Occipital lobe (tissue), 3 donors: ENCODE measurements at places on chromosomes 11 and 22. TPM values are rescaled to one million over a fixed set of nuclear protein-coding genes. Genes with fewer than 3 reads are reported as not detected.

CTSW gene
- total RNA-seq: not detected

SERHL2 gene
- 5.6 TPM for total RNA-seq

KIF18A gene
- total RNA-seq: 4.5 TPM

SLC22A12 gene
- not detected for total RNA-seq

CATSPER1 gene
- total RNA-seq: not detected

ARFGAP3 gene
- 72.1 TPM for total RNA-seq

MRGPRX3 gene
- total RNA-seq: not detected

PHF21A gene
- total RNA-seq: 30.7 TPM

CCDC87 gene
- 0.62 TPM for total RNA-seq

CHRM1 gene
- total RNA-seq: 12.3 TPM

CCDC73 gene
- total RNA-seq: not detected

SLC17A6 gene
- total RNA-seq: 21.2 TPM

BATF2 gene
- not detected for total RNA-seq

OR4A16 gene
- not detected for total RNA-seq

ZNF214 gene
- 17.9 TPM for total RNA-seq

- DNase-seq: no peak
Measured at GRCh38 chr11:120173019-120173705, 35.2 kb upstream of the TRIM29 start.

- DNase-seq: no peak
Measured at GRCh38 chr22:48278620-48279460, 1516.4 kb downstream of the TBC1D22A start.

GRCh38 chr11:67392183-67392715, 463 bp downstream of the RAD9A start:
- DNase-seq: no peak

DNA sequence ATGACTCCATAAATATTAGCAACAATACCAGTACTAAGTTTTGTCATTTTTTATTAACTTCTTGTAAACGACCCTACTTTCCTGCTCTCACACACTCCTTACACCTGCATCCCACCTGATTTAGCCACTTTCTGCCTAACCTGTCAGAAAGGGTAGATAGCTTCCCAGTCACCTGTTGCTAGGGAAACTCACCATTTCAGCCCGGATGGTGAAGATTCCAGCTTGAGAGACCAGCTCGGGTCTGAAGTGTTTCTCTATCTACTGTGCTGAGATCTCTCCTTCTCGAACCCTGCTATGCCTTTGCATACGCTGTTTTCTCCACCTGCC, at the start of gene PARVG:
Gene PARVG (plus strand): TSS at position 220 of the 327 bp plus-strand sequence. CDS start 2,405 bp downstream, outside the sequence.
- DNase-seq: no peak

- DNase-seq: no peak
Measured at GRCh38 chr22:49586244-49586748, 241.4 kb downstream of the BRD1 start.

DNA sequence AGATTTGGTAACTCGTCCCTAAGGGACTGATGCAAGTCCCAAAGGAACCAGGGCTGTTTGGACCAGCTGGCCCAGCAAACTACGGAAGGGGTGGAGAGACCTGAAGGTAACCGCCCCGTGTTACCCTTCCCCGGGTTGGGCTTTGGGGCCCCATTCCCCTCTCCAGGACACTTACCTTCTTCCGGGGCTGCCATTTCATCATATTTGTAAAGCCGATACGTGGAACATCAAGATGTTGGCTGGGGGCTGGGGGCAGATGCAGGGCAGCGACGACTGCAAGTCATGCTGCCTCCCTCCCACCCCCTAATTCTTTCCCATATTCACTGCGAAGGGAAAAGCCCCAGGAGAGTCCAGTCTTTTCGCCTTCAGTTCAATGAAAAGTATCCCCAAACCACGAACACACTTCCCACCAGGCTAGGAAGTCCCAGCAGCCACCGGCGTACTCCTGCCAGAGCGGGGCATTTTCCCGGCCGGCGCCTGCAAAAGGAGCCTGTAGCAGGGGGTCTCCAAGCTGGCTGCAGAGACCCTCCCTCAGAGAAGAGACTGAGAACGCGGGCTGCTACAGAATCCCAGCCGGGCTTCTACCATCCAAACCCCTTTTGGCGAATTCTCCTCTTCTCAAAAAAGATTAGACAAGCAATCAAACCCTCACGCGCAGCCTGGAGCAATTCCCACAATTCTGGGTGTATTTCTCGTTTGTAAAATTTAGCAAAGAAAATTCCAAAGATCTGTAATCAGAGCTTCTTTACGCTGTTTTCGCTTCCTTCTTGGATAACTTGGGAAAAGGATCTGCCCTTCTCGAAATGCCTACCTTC, 236.7 kb downstream of the TTC28 start:
- no peak for DNase-seq

- no peak for DNase-seq
Measured at GRCh38 chr11:96075532-96075959, 151.6 kb upstream of the MTMR2 start.

- DNase-seq: no peak
Measured at GRCh38 chr11:27161071-27161470, 120.5 kb downstream of the BBOX1 start.

- no peak for DNase-seq
Measured at GRCh38 chr11:117838901-117839300, 14.4 kb upstream of the FXYD2 start.

DNA sequence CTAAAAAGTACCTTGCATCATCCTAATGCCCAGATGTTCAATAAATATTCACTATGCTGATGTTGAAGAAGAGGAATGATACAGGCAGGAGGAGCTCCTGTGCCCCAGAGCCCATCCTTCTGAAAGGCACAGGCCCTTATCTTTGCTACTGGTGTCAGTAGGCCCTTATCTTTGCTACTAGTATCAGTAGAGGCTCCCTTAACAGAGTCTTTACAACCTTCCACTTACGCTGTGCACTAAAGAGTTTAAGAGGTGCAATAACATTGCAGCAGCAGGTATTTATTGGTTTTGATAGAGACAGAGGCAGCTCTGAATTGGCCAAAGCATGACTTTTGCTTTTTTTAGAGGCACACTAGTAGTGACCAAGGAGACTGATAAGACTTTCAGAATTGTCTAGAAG, 174.4 kb downstream of the TENM4 start:
- no peak for DNase-seq

DNA sequence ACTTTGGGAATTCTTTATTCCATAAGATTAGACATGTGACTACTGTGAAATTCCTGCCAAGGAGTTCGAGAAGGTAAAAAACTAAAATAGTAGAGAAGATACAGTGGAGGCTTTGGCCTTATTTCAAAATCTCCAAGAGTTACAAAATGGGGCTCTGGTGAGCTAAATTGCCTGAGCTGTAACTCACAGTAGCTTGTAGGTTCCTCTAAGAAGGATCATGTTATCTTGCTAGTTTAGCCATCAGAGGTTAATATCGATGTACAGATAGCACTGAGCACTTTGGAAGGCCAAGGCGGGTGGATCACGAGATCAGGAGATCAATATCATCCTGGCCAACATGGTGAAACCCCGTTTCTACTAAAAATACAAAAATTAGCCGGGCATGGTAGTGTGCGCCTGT, 81.1 kb downstream of the USP35 start:
- no peak for DNase-seq

- DNase-seq: no peak
Measured at GRCh38 chr11:19805376-19805775, 92.7 kb downstream of the NAV2 start.

- DNase-seq: no peak
Measured at GRCh38 chr22:50361688-50362087, 18.6 kb downstream of the PPP6R2 start.

DNA sequence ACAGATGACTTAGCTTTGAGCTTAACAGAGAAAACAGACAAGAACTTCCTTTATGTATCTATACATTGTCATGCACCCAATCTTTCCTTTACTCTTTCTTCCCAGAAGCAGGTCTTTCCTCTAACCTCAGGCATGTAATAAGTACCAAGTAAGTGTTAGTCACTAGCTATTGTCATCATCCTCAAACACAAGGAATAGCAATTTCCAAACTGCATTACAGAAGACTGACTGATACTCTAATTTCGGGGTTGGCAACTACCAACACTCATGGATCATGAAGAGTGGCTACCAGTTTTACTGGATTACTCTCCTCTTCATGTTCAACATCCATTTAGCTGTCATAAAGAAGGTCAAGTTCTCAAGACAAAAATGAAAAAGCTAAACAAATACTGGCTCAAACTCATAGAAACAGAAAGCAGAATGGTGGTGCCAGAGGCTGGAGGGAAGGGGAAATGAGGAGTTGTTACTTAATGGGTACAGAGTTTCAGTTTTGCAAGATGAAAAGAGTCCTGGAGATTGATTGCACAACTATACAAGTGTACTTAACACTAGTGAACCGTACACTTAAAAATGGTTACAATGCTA, 111.6 kb downstream of the SIK3 start:
- no peak for DNase-seq

- no peak for DNase-seq
Measured at GRCh38 chr11:17725174-17725573, 5.8 kb downstream of the MYOD1 start.

- DNase-seq: no peak
Measured at GRCh38 chr11:2072551-2073261, 66.5 kb downstream of the IGF2 start.

GRCh38 chr11:22991196-22991595, 130.9 kb upstream of the CCDC179 start:
- no peak for DNase-seq

GRCh38 chr22:44225091-44225689, 44.5 kb downstream of the PARVG start:
- DNase-seq: no peak

GRCh38 chr11:68206211-68206610, 6.9 kb downstream of the KMT5B start:
- DNase-seq: no peak

DNA sequence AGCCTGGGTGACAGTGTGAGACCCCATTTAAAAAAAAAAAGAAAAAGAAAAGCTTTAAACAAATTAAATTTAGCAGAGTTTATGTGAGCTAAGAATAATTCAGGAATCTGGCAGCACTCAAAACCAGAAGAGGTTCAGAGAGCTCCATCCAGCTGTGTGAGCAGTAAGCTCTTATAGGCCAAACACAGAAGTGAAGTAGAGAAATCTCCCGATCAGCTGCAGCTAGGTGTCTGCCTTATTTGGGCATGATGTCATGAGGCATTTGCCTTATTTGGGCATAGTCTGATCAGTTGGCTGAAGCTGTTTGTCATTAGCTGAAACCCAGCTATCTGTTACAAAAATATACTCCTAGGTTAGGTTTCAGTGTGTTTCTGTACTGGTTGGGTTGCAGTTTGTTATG, 8.2 kb downstream of the MS4A15 start:
- DNase-seq: no peak

- no peak for DNase-seq
Measured at GRCh38 chr22:23035557-23036277, 34.6 kb upstream of the GNAZ start.

DNA sequence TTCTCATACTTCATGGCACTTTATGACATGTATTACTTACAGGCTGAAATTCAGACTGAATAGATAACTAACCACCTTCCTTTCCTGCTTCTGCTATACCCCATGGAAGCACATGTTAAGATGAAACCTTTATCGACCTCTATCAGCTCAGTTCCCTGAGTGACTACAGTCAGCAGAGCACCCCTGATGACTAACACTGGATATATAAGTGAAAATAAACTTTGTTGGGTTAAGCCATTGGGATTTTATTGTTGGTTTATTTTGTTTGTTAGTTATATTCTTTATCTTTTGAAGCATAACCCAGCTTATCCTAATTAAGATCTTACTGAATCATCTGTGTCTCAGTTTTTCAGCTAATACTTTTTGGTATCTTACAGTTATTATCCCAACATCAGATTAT, 23.0 kb upstream of the MAML2 start:
- no peak for DNase-seq

- no peak for DNase-seq
Measured at GRCh38 chr11:118612378-118612777, 5.0 kb downstream of the PHLDB1 start.

- DNase-seq: no peak
Measured at GRCh38 chr11:113644605-113645004, 61.5 kb downstream of the TMPRSS5 start.

- no peak for DNase-seq
Measured at GRCh38 chr11:83006877-83007330, 64.8 kb downstream of the RAB30 start.

DNA sequence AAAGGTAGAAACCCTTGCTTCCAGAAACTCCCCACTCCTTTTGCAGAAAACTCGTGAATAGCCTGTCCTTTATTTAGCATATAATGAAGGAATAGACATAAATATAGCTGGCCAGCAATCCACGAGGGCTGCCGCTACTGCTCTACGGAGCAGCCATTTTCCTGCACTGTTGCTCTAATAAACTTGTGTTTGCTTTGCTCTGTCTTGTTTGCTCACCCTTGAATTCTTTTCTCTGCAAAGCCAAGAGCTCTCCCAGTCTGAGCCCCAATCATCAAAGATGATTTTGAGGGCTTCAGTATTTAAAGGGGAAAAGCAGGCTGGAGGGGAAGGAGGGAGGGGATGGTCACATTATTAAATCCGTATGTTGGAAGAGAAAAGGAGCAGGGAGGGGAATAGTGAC, 16.6 kb upstream of the CHKA start:
- DNase-seq: no peak

DNA sequence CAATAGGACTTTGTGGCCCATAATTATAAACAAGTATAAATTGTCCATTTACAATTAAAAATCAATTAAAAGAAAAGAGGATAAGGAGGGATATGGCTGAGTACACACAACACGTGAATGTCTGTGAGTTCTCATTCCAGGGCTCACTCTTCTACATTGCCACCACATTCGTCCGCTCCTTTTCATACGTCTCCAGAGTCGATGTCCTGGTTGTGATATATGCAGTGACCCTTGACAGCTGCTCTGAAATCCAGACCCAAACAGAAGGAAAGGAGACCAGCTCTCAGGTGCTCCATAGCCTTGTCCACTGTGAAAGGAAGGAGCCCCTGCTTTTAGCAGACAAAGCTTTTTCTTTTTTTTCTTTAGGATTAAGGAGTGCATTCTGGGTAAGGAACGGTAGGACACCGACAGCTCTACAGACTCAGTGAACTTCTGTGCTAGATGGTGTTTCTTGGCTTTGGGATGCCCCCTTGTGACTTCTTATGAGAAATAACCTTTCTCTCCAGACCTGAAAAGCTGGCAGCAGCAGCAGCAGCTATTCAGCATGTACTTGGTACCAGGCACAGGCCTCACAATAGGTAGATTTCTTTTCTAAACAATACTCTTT, 19.7 kb upstream of the DNAJB13 start:
- no peak for DNase-seq
